Ovary (tissue), 10 donors: ENCODE measurements at places on chromosomes 6 and 20. TPM values are rescaled to one million over a fixed set of nuclear protein-coding genes. Genes with fewer than 3 reads are reported as not detected.

Gene SLC22A7
- polyA plus RNA-seq = not detected

Gene HS3ST5
- not detected for polyA plus RNA-seq

Gene BANF2
- polyA plus RNA-seq = not detected

Gene MAD2L1BP
- 16.0 TPM for polyA plus RNA-seq
